ENCODE measurements at places on chromosomes 11 and 22. TPM values are rescaled to one million over a fixed set of nuclear protein-coding genes. Genes with fewer than 3 reads are reported as not detected.

Gene IGSF9B
- 2.2 TPM for total RNA-seq

Gene OR2AG2
- not detected for total RNA-seq

Gene ABCC8
- not detected for total RNA-seq

DNA sequence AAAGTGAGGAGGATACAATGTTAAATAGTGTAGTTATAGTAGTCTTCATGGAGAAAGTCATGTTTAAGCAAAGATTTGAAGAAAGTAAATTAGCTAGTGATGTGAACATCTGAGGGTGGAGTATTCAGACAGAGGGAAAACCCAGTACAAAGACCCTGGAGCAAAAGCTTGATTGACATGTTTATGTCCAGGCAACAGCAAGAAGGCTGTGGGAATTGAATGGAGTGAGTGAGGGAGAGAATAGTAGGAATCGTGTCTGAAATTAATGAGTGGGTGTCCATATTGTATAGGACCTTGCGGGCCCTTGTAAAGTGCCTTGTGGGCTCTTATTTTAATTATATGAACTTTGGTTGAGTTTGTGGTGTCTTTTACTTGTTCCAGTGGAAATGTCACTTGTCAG lies 424.1 kb upstream of the KIRREL3 start:
- no peaks in the 10 kb centered on the region for H3K4me1 ChIP-seq
- no peak overlapping the region for H3K27ac ChIP-seq
- H3K27me3 ChIP-seq: no peaks in the 10 kb centered on the region
- no peak overlapping the region for H3K4me3 ChIP-seq

GRCh38 chr11:64357904-64358535 lies 942 bp upstream of the RPS6KA4 start:
- H3K4me3 ChIP-seq: no peak overlapping the region
- H3K27me3 ChIP-seq: no peaks in the 10 kb centered on the region
- H3K36me3 ChIP-seq: peaks cover 32% of the 10 kb centered on the region
- H3K4me1 ChIP-seq: peaks cover 43% of the 10 kb centered on the region

GRCh38 chr11:64814712-64815187 lies 4.4 kb upstream of the MEN1 start:
- no peak for DNase-seq
- peaks cover 13% of the 10 kb centered on the region for H3K4me1 ChIP-seq
- no peak overlapping the region for H3K4me3 ChIP-seq
- no peak overlapping the region for H3K27ac ChIP-seq
- no peaks in the 10 kb centered on the region for H3K36me3 ChIP-seq

GRCh38 chr11:67022341-67022933 lies 497 bp upstream of the SYT12 start:
- H3K36me3 ChIP-seq: no peaks in the 10 kb centered on the region
- peaks cover 20% of the 10 kb centered on the region for H3K27me3 ChIP-seq
- DNase-seq: no peak
- H3K4me3 ChIP-seq: no peak overlapping the region
- peaks cover 29% of the 10 kb centered on the region for H3K4me1 ChIP-seq
- H3K27ac ChIP-seq: no peak overlapping the region

GRCh38 chr11:75633409-75634066 lies 35.3 kb downstream of the MAP6 start:
- H3K4me1 ChIP-seq: no peaks in the 10 kb centered on the region
- H3K36me3 ChIP-seq: no peaks in the 10 kb centered on the region
- no peak overlapping the region for H3K27ac ChIP-seq
- H3K27me3 ChIP-seq: peaks cover 2% of the 10 kb centered on the region
- H3K4me3 ChIP-seq: no peak overlapping the region

DNA sequence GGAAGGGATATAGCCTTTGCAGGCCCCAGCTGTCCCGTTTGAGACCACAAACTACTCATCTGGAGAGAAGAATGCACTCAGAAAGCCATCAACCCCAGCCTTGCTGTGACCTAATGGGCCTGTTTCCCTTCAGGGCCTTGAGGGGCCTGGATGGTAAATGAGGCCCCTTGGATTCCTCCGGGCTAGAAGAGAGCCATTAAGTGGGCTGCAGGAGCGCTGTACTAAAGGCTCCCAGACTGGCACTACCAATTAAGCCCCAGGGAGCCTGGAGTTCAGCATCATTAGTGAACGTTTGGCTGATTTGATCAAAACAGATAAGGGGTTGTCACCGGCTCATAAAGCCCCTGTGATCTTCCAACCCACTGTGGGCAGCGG lies 23.0 kb downstream of the CD5 start:
- H3K36me3 ChIP-seq: no peaks in the 10 kb centered on the region
- no peaks in the 10 kb centered on the region for H3K27me3 ChIP-seq
- peaks cover 38% of the 10 kb centered on the region for H3K4me1 ChIP-seq
- DNase-seq: no peak

- no peaks in the 10 kb centered on the region for H3K27me3 ChIP-seq
- DNase-seq: no peak
- no peak overlapping the region for H3K27ac ChIP-seq
- no peaks in the 10 kb centered on the region for H3K4me1 ChIP-seq
These were observed 236.5 kb downstream of the ST3GAL4 start for GRCh38 chr11:126591966-126592489.

- H3K4me3 ChIP-seq: no peak overlapping the region
- DNase-seq: peak; percentile 31
- H3K27ac ChIP-seq: peak overlapping the region; percentile 66
- peaks cover 41% of the 10 kb centered on the region for H3K4me1 ChIP-seq
These were observed 39.3 kb downstream of the SGSM1 start for GRCh38 chr22:24845041-24845898.

DNA sequence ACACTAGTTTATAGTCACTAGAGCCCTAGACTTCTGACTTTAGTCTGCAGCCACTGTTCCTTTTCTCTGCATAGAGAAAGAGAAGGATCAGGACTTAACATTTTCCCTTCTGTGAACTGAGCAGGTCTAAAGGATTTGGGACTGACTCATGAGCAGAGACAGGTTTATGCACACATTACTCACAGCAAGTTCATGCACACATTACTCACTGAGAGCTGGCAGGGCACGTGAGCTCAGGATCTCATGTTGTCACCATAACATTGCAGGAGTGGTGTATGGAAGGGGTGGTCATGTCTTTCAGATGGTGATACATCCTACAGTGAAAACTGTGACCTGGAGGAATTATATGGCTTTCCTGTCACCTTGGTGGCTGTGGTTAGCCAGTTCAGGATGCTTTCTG lies 56.4 kb downstream of the CEP164 start:
- no peaks in the 10 kb centered on the region for H3K27me3 ChIP-seq
- no peak overlapping the region for H3K27ac ChIP-seq
- H3K4me3 ChIP-seq: no peak overlapping the region
- peaks cover 45% of the 10 kb centered on the region for H3K36me3 ChIP-seq
- H3K4me1 ChIP-seq: no peaks in the 10 kb centered on the region

DNA sequence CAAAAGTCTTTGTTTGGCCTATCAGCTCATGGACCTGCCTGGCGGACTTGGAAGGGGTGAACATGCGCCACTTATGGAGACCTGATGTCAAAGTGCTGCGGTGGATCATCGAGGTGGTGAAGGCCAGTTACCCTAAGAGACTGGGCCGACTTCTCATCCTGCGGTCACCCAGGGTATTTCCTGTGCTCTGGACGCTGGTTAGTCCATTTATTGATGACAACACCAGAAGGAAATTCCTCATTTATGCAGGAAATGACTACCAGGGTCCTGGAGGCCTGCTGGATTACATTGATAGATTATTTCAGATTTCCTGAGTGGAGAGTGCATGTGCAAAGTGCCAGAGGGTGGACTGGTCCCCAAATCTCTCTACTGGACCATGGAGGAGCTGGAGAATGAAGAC lies 17.9 kb downstream of the ALKBH3 start:
- no peak for DNase-seq
- no peaks in the 10 kb centered on the region for H3K27me3 ChIP-seq
- H3K4me3 ChIP-seq: no peak overlapping the region
- H3K27ac ChIP-seq: no peak overlapping the region
- peaks cover 80% of the 10 kb centered on the region for H3K36me3 ChIP-seq

DNA sequence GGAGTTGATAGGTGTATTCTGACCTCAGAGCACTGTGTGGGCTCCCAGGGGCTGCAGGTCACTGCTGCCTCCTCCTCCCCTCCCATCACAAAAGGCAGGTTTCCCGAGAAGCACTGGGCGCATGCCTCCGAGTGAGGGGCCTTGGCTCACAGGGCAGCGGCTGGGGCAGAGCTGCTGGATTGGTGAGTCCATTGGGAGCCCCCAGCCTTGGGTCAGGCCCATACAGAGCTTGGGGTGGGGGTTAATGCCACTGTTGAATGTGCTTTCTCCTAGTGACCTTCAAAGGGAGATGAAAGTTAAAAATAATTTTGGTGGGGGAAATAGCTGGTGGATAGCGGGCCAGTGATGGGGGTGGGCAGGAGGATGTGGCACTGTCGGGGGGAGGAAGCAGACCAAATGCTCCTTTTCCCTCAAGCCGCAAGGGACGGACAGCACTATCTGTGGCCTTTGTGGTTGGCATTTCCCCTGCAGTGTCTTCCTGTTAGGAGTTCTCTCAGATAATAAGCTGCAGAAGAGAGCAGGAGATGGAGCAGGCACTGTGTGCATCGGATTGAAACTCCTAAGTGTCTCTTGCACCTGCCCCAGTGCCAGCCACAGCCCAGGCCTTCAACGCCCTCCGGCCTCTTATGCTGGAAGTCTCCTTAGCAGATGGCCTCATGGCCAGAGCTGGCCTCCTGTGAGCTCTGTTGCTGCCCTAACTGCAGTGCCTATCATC lies 3.2 kb downstream of the TUBA8 start:
- no peak for DNase-seq
- no peak overlapping the region for H3K27ac ChIP-seq
- peaks cover 52% of the 10 kb centered on the region for H3K4me1 ChIP-seq
- H3K4me3 ChIP-seq: no peak overlapping the region
- no peaks in the 10 kb centered on the region for H3K36me3 ChIP-seq

GRCh38 chr11:124778281-124778680 lies 16.2 kb upstream of the ESAM start:
- H3K27ac ChIP-seq: no peak overlapping the region
- H3K4me3 ChIP-seq: no peak overlapping the region
- no peaks in the 10 kb centered on the region for H3K36me3 ChIP-seq
- no peaks in the 10 kb centered on the region for H3K27me3 ChIP-seq
- H3K4me1 ChIP-seq: no peaks in the 10 kb centered on the region
- DNase-seq: no peak

DNA sequence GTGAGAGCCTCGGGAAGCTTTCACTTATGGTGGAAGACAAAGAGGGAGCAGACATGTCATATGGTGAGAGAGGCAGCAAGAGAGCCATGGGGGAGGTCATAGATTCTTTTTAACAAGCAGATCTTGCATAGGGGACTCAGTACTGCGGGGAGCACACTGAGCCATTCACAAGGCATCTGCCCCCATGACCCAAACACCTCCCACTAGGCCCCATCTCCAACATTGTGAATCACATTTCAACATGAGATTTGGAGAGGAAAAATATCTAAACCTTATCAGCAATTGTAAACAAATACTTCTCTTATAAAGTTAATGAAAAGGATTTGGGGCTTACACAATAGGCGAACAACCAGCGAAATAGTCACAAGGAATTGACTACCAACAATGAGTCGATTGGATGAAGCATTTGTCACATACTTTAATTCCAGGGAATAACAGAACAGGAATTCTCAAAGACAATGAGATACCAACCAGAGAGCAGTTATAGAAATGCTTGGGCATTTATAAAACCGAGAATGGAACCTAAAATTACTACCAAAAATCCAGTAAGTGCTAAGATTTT lies 7.3 kb downstream of the DDI1 start:
- no peaks in the 10 kb centered on the region for H3K4me1 ChIP-seq
- H3K36me3 ChIP-seq: no peaks in the 10 kb centered on the region
- H3K27ac ChIP-seq: no peak overlapping the region
- H3K27me3 ChIP-seq: no peaks in the 10 kb centered on the region
- no peak overlapping the region for H3K4me3 ChIP-seq

GRCh38 chr11:43928721-43929120 lies 13.7 kb upstream of the C11orf96 start:
- no peak for DNase-seq
- H3K27ac ChIP-seq: no peak overlapping the region
- H3K36me3 ChIP-seq: no peaks in the 10 kb centered on the region

GRCh38 chr11:104830080-104830479 lies 68.2 kb downstream of the CASP12 start:
- no peak overlapping the region for H3K27ac ChIP-seq
- no peak overlapping the region for H3K4me3 ChIP-seq
- H3K36me3 ChIP-seq: no peaks in the 10 kb centered on the region
- no peaks in the 10 kb centered on the region for H3K27me3 ChIP-seq

Measured in natural killer cell (primary cell).